ENCODE measurements at places on chromosomes 13 and 19. TPM values are rescaled to one million over a fixed set of nuclear protein-coding genes. Genes with fewer than 3 reads are reported as not detected.

- no peak for DNase-seq
Observed at GRCh38 chr13:35527451-35527850, 51.0 kb upstream of the MAB21L1 start.

DNA sequence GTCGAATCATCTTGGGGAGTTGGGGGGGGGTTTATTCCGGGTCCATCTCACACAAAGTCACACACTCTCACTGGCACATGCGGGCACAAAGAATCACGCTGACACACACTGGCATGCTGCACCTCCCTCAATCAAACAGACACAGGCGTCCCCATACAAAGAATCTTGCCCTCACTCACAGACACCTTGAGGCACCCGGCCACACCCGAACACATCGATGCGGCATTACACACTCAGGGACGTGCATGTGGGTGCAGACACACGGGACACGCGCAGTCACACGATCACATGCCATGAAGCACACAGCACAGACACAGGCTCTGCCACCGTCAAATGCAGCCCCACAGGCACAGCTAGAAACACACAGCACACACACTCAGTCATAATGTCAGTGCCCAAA is 7.8 kb downstream of the NFIX start:
- no peak for DNase-seq

The PLK5 gene
- not detected for total RNA-seq

- no peak for DNase-seq
Observed at GRCh38 chr19:57587529-57587928, 3.6 kb downstream of the ZIK1 start.

The ZNF729 gene
- total RNA-seq = not detected

GRCh38 chr13:45700971-45701900 is 884 bp upstream of the CBY2 start:
- no peak for DNase-seq

GRCh38 chr13:32650705-32651311 is 64.6 kb downstream of the PDS5B start:
- DNase-seq = no peak

The HCN2 gene
- 0.13 TPM for total RNA-seq

GRCh38 chr13:110835721-110836604 is 78.9 kb downstream of the ANKRD10 start:
- no peak for DNase-seq

The FUT1 gene
- 2.2 TPM for total RNA-seq

The ONECUT3 gene
- not detected for total RNA-seq

The SLITRK5 gene
- under 0.01 TPM for total RNA-seq

GRCh38 chr13:33958964-33959363 is 141.0 kb downstream of the RFC3 start:
- DNase-seq = no peak

DNA sequence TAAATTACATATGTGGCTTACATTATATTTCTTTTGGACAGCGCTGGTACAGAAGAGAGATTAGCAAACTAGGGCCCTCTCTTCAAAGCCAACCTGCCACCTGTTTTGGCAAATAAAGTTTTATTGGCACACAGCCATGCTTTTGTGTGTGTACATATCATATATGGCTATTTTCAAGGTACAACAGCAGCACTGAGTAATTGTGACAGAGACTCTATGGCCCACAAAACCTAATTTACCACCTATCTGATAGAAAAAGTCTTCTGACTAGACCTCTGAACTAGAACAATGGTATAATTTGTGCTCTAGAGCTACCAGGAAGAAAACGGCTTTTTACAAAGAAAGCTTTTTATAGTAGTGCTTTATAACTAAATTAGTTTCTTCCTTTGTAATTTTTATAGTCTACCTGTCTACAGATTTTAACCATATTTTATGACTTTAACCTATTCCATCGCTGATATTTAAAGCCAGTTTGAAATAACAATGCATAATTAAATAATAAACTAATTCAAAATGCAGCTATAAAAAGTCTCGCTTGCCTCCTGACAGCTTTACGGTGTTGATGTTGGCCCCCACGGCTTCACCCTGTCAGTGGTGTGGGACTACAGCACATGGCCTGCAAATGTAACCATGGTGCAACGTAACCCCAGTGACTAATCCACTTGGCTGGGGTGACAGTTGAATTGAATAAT is 17.7 kb upstream of the DPY19L3 start:
- no peak for DNase-seq

- DNase-seq = no peak
Observed at GRCh38 chr19:2060884-2061494, 9.9 kb upstream of the MKNK2 start.

- no peak for DNase-seq
Observed at GRCh38 chr13:45778882-45779281, 72.7 kb downstream of the SIAH3 start.

The TDRD12 gene
- not detected for total RNA-seq

The RFPL4A gene
- not detected for total RNA-seq

DNA sequence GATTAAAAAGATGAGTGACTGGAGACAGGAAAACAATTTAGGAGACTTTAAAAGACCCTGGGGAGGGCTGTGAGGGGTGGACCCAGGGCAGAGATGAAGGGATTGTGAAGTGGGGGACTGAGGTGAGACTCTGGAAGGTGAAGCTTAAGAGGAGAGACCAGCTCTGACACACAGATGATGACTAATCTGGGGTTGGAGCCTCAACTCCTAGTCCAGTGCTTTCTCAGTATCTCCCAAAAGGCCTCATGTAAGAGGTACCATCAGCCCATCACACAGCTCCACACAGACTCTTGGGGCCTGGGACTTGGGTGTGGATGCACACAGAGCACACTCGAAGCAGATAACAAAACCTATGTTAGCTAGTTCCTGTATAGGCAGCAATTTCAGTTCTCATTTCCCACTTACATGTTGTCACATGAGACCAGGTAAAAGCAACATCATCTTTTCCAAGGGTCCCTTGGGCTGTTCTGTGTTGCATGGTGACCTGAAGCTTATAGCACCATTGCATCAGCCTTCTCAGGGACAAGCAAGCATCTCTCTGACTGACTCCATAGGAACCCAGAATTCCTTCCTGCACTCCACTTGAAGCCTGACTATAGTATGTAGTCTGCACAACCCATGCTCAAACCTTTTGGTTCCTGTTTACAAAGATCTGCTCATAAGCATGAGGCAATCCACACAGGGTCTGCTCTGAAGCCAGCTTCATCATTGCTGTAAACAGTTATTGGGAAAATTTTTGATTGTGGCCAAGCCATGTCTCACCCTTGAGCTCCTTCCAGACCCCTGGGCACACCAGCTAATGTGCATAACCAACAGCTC is 88.6 kb upstream of the MYCBP2 start:
- no peak for DNase-seq

The PRSS57 gene
- total RNA-seq = 0.95 TPM

DNA sequence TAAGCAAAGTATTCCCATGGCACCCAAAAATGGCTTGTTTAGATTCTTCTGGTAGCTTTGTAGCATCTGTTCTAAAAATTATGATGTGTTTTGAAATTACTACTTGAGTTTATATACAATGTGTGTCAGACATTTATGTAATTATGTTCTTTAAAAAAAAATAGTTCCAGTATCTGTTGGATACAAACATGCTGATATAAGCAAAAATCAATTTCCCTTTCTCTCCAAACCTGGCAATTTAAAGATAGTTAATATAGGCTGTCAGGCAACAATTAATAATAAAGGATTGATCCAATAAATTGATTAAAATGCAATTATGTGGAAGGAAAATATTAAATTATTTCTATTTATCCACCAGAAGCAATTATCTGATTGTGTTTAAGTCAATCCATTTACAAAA is 41.7 kb downstream of the OXGR1 start:
- DNase-seq = no peak

The CFAP97D2 gene
- not detected for total RNA-seq

The KIR3DL2 gene
- total RNA-seq = 0.38 TPM

DNA sequence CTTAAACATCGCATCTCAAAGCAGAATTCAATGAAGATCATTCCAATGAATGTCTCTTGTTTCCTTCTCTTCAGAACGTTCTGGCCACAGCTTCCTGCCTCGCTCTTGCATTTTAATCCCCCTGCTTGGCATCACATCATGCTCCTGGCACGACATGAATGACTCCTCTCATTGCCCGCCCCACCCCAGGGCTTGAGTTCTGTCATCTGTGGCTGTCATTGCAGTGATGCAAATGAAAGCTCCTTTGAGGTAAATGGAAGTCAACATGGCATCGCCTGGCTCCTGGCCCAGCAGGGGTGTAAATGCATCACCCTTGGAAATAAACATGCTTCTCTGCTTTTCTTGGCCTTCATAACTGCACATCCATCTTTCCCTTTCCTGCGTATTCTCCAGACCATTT is 48.6 kb downstream of the SCEL start:
- no peak for DNase-seq

GRCh38 chr13:52925251-52925650 is 76.8 kb upstream of the PCDH8 start:
- DNase-seq = no peak

GRCh38 chr13:113267642-113268405 is 29.2 kb upstream of the LAMP1 start:
- DNase-seq = no peak

The GNA15 gene
- 10.3 TPM for total RNA-seq

DNA sequence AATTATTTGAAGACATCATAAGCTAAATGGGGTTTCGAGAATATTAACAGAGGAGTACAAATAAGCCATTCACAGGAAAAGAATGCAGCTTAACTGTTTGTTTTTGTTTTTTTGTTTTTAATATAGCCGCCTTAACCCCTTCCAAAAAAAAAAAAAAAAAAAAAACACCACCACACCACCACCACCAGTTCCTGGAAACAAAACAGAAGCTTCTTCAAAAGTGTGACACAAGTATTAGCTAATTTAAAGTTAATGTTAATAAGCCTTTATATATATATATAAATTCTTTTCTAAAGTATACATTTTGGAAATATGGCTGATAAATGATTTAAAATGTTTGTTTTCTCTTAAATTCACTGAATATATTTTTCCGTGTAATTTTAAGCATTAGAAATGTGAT is 1.4 kb downstream of the RAP2A start:
- DNase-seq = no peak

The PINLYP gene
- total RNA-seq = 18.4 TPM

GRCh38 chr13:50511877-50512341 is 331.6 kb downstream of the DLEU7 start:
- DNase-seq = no peak

The CGB2 gene
- total RNA-seq = not detected

DNA sequence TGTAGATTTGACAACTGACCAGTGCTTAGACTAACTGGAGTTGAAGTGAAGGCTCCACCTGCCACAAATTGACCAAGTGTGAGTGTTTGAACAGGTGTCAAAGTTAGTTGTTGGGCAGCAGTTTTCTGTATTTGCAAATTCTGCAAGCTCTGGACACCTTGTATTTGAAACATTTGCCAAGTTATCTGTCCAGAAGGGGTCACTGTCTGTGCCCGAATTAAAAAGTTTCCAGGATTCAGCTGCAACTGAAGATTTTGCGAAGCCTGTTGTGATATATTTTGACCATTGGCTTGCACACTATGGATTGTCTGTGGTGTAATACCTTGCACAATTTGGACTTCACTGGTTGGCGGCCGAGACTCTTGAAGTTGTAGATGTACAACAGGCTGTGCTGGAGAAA is 1690.7 kb downstream of the SLITRK5 start:
- DNase-seq = no peak

The ERFL gene
- not detected for total RNA-seq

The COMP gene
- 1.9 TPM for total RNA-seq

The PSMD8 gene
- 505 TPM for total RNA-seq

The ZNF135 gene
- total RNA-seq = 4.6 TPM

DNA sequence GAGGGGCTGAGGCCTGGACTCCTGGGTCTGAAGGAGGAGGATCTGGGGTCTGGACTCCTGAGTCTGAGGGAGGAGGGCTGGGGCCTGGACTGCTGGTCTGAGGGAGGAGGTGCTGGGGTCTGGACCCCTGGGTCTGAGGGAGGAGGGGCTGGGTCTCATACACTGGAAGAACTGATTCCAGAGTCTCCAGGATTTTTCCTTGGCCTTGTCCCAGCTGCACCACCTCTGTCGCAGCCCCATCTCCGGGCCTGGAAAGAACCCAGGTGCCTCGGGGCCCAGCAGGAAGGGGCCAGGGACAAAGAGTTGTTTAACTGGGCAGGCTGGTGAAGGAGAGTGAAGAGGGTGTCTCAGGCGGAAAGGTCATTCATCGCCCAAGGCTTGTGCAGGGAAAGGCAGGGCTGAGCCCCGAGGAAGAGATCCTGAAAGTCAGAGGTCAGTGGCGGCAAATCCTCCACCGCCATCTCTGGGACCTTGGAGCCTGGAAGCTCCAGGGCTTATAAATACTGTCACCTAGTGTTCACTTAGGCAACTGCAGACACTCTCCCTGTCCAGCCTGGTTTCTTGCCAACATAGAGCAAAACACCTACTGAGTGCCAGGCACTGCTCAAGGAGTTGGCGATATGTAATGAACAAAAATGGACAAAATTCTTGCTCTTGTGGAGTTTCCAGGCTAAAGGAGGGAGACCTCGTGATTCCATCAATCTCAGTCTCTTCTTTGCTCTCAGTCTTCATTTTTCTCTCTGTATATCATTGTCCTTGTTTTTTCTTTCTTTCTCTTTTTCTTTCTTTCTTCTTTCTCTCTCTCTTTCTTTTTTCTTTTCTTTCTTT is 4.4 kb upstream of the KCNN4 start:
- no peak for DNase-seq

All from omental fat pad (tissue), 4 donors.